Dermis lymphatic vessel endothelial cell (primary cell): ENCODE measurements at places on chromosomes 11 and 22. TPM values are rescaled to one million over a fixed set of nuclear protein-coding genes. Genes with fewer than 3 reads are reported as not detected.

The GUCY1A2 gene
- under 0.01 TPM in 2 replicates for total RNA-seq

The CD6 gene
- not detected in 2 replicates for total RNA-seq

The OR51B4 gene
- total RNA-seq = not detected in 2 replicates

The SPCS2 gene
- 22.2 and 25.8 TPM in 2 replicates for total RNA-seq

The GP1BB gene
- total RNA-seq = 1.5 and 3.3 TPM in 2 replicates

The MISFA gene
- 0.34 and 0.98 TPM in 2 replicates for total RNA-seq

The FBLN1 gene
- total RNA-seq = 0.09 and 0.22 TPM in 2 replicates

The SEZ6L gene
- not detected in 2 replicates for total RNA-seq

The OR52N4 gene
- total RNA-seq = not detected in 2 replicates

The SLC1A2 gene
- total RNA-seq = not detected in 2 replicates

The CRYBB3 gene
- 0.11 and 0.17 TPM in 2 replicates for total RNA-seq
